ENCODE measurements at places on chromosomes 6 and 20.

- DNase-seq = no peak
Observed at GRCh38 chr6:38673397-38674165, 29.4 kb downstream of the GLO1 start.

GRCh38 chr20:42366626-42367025 lies 748.4 kb upstream of the CHD6 start:
- DNase-seq = no peak

GRCh38 chr20:36465109-36466080 lies 75.9 kb upstream of the MYL9 start:
- DNase-seq = no peak

GRCh38 chr6:43951756-43952675 lies 175.2 kb downstream of the MRPL14 start:
- no peak for DNase-seq

- DNase-seq = no peak
Observed at GRCh38 chr6:56450882-56451739, 191.6 kb downstream of the DST start.

Measured in esophagus squamous epithelium (tissue), 5 donors.